ENCODE measurements at places on chromosomes 16 and 17.
A peak's percentile ranks its signal among the peaks of the same experiment; 100 is the strongest.

DNA sequence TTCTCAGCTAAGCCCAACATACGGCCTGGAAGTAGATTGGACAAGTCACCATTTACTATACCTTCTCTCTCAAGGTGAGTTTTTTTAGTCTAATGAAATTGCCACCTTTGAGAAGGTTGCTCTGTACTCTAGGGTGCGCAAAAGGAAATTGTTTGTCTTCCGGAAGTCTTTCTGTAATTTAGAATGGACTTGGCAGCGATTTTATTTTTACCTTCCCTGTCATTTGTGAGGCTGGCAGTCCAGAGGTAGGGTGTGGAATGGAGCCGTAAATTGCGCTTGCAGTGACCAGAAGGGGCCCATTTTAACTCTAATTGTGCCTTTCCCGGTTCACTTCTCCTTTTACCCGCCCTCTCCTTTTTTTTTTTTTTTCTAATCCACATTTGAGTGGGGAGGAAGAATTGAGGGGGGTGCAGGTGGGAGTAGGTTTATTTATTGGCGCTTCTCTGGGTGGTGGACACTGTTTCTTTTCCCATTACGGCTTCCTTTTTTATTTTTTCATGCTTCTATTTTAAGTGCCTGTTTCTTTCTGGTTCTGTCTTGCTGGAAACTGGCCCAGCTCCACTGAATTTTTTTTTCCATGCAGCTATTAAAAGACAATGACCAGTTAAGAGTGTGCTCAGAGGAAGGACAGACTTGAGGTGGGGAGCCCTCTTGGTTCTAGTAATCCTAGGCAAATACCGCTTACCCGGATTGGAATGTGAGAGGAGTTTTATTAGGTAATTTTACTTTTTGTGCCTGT lies 89.7 kb upstream of the CLEC18A start:
- no peak for DNase-seq
- no peaks in the 10 kb centered on the region for H3K36me3 ChIP-seq
- peak overlapping the region; percentile 86 for H3K27ac ChIP-seq
- peaks cover 13% of the 10 kb centered on the region for H3K4me1 ChIP-seq
- peak overlapping the region; percentile 31 for H3K4me3 ChIP-seq
- H3K27me3 ChIP-seq: no peaks in the 10 kb centered on the region

DNA sequence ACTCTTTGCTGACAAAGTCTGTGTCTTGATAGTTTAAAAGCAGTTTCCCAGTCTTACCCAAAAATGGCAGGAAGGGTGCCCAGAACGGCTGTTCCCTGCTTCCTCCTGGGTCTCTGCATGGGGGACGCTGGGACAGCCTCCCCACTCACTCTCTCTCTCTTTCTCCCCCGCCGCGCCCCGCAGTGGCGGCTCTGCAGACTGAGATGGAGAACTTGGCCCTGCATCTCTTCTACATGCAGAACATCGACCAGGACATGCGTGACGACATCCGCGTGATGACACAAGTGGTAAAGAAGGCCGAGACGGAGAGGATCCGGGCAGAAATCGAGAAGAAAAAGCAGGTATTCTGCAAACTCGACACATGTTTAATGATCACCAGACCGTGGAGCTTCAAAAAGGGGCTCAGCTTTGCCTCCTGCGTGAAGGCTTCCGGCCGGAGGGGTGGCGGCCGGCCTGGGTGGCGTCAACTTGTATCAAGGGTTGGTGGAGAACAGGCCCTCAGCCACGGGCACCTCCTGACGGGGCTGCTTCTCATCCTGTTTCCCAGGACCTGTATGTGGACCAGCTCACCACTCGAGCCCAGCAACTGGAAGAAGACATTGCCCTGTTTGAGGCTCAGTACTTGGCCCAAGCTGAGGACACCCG lies 22.0 kb downstream of the CCDC40 start:
- no peaks in the 10 kb centered on the region for H3K4me1 ChIP-seq
- no peaks in the 10 kb centered on the region for H3K27me3 ChIP-seq
- H3K36me3 ChIP-seq: no peaks in the 10 kb centered on the region
- H3K4me3 ChIP-seq: no peak overlapping the region

DNA sequence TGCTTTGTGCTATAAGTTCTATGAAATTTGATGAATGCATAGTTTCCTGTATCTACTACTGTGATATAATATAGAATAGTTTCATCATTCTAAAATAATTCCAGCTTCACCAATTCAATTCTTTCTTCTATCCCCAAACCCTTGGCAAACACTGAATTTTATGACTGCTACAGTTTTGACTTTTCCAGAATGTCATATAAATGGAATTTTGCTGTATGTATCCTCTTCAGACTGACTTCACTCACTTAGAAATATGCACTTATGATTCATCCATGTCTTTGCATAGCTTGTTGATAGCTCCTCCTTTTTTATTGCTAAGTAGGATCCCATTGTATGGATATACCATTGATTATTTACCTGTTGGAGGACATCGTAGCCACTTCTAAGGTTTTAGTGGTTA lies 89.1 kb upstream of the HS3ST3A1 start:
- H3K4me1 ChIP-seq: no peaks in the 10 kb centered on the region
- no peaks in the 10 kb centered on the region for H3K27me3 ChIP-seq
- no peak overlapping the region for H3K4me3 ChIP-seq
- H3K36me3 ChIP-seq: no peaks in the 10 kb centered on the region
- no peak for DNase-seq
- no peak overlapping the region for H3K27ac ChIP-seq

DNA sequence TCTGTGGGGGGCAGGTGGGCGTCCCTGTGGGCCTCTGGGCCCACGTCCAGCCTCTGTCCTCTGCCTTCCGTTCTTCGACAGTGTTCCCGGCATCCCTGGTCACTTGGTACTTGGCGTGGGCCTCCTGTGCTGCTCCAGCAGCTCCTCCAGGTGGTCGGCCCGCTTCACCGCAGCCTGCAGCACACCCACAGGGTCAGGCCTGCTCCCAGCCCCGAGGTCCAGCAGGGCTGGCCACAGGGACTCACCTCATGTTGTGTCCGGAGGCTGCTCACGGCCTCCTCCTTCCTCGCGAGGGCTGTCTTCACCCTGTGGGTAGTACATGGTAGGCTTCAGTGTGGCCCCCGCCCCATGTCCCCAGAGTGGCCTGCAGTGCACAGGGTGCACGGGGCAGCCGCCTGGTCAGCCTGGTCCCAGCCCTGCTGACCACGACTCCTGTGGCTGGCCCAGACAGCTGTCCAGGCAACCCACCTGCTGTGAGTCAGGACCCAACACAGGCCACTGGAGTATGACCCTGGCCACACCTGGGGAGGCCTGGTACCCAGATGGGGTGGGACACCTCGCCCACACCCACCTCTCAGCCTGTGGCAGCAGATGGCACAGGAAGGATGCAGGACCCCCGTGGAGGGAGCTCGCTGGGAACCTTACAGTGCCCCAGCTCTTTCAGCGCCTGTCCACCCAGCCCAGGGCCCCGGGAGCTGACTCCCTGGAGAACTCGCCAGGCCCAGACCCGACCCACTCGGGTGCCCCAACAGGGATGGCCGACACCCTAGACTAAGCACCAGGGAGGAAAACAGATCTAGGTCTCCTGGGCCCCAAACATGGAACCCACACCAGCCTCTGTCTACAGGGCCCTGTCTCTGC lies 23.9 kb upstream of the AATK start:
- H3K27me3 ChIP-seq: no peaks in the 10 kb centered on the region
- H3K4me3 ChIP-seq: no peak overlapping the region
- no peak overlapping the region for H3K27ac ChIP-seq
- H3K4me1 ChIP-seq: no peaks in the 10 kb centered on the region
- no peaks in the 10 kb centered on the region for H3K36me3 ChIP-seq

DNA sequence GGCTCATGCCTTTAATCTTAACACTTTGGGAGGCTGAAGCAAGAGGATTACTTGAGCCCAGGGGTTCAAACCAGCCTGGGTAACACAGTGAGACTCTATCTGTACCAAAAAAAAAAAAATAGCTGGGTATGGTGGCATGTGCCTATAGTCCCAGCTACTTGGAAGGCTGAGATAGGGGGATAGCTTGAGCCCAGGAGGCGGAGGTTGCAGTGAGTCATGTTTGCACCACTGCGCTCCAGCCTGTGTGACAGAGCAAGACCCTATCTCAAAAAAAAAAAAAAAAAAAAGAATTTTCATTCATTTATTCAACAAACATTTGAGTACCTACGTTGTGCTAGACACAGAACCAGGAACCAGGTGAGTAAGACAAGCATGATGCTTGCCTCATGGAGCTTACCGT lies 73.6 kb upstream of the MRTFB start:
- no peaks in the 10 kb centered on the region for H3K36me3 ChIP-seq
- no peak overlapping the region for H3K4me3 ChIP-seq
- peak; percentile 44 for DNase-seq
- no peaks in the 10 kb centered on the region for H3K4me1 ChIP-seq

GRCh38 chr16:87874639-87875427 lies 5.5 kb upstream of the SLC7A5 start:
- no peak for DNase-seq
- H3K36me3 ChIP-seq: no peaks in the 10 kb centered on the region
- H3K27me3 ChIP-seq: no peaks in the 10 kb centered on the region
- H3K4me3 ChIP-seq: no peak overlapping the region
- no peak overlapping the region for H3K27ac ChIP-seq

GRCh38 chr16:2447920-2448583 lies 11.9 kb upstream of the TEDC2 start:
- H3K4me3 ChIP-seq: no peak overlapping the region
- H3K27me3 ChIP-seq: no peaks in the 10 kb centered on the region
- DNase-seq: no peak
- H3K27ac ChIP-seq: no peak overlapping the region
- H3K36me3 ChIP-seq: peaks cover 5% of the 10 kb centered on the region

DNA sequence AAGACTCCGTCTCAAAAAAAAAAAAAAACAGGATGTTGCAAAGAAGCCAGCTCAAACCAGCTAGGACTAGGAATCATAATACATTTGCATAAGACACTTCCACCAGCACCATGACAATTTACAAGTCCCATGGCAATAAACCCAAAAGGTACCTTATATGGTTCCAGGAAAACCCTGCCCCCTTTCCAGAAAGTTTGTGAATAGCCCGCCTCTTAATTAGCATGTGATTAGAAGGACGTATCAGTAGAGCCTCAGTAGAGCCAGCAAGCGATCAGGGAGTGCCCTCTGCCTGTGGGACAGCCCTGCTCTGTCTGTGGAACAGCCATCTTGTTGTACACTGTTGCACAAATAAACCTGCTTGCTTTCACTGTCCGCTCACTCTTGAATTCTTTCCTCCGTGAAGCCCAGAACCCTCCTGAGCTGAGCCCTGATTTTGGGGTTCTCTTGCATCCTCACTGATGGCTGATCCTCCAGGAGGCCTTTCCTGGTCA lies 14.0 kb downstream of the NUPR1 start:
- H3K4me1 ChIP-seq: no peaks in the 10 kb centered on the region
- no peak for DNase-seq
- H3K4me3 ChIP-seq: no peak overlapping the region
- H3K27me3 ChIP-seq: no peaks in the 10 kb centered on the region
- no peak overlapping the region for H3K27ac ChIP-seq

DNA sequence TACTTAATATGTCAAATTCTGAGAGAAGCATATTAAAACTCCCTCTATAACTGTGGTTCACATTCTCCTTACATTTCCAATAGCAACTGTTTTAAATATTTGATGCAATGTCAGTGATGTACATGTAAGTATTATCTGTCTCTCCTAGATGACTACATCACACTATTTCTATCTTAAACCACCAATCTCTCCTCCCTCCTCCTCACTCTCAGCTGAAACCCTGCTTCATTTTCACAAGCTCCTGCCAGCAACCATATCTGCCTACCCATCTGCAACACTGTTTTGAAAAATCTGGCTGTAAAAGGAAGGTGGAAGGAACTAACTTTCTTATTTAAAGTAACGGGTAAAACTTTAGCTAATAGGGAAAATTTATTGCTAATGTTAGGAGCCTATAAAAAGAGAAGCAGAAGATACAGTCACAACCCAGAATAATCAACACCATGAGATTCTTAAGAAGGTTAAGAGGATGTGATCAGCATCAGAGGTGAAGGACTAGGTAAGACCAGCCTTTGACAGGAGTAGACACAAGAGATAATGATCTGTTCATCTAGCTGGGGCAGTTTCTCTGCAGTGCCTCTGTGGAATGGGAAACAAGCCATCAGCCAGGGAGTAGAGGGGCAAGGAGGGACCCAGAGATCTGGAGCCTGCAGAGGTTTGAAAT lies 31.0 kb downstream of the MYH10 start:
- no peaks in the 10 kb centered on the region for H3K27me3 ChIP-seq
- H3K4me1 ChIP-seq: peaks cover 52% of the 10 kb centered on the region
- peak overlapping the region; percentile 40 for H3K27ac ChIP-seq
- peaks cover 3% of the 10 kb centered on the region for H3K36me3 ChIP-seq
- DNase-seq: no peak

DNA sequence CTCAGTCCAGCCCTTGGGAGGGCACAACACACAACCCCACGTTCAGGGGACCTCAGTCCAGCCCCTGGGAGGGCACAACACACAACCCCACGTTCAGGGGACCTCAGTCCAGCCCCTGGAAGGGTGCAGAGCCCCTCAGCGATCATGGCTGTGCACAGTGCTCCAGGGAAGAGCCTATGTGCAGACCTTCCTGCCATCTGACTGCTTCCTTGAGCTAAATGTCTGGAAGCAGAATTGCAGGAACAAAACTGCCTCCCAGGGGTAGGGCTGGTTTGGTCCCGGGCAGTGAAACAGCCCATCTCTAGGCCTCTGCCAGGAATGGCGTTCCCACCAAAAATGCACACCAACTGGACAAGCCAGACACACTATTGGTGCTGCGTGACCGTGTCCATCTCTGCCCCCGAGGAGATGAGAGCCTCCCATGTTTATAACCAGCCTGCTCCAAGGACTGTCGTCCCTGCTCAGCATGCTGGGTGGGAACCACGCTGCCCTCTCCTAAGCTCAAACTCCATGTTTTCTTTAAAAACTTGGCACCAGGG lies 44.0 kb downstream of the ZNF276 start:
- no peaks in the 10 kb centered on the region for H3K27me3 ChIP-seq
- no peak for DNase-seq
- H3K4me3 ChIP-seq: no peak overlapping the region

- H3K4me3 ChIP-seq: no peak overlapping the region
Observed at GRCh38 chr16:17277981-17278381, 192.8 kb downstream of the XYLT1 start.

DNA sequence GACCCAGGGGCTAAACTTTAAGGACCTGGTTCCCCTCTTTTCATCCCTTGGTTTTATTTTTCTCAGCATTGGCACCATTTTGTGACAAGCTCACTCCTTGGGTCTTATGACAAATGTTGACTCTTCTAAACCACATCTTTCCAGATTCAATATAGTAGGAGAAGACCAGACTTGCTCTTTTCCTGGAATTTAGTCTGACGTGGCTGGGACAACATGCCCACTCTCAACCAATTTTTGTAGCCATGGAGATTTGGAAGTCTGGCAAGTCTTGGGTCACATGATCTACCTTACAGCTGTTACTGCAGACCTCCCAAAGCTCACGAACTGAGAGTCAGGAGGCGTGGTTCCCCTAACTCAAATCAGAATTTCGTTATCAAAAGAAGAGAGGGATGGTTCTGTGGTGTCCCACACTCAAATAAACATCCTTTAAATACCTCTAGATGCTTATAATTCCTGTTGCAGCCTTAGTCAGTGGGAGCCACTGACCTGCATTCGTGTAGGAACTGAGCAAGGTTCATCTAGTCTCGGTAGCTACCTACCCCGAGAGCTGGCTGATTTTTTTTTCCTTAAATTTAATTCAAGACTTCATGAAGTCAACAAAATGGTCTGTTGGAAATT lies 683.5 kb downstream of the MAF start:
- DNase-seq: no peak
- H3K36me3 ChIP-seq: no peaks in the 10 kb centered on the region
- H3K27me3 ChIP-seq: no peaks in the 10 kb centered on the region
- no peak overlapping the region for H3K4me3 ChIP-seq
- H3K27ac ChIP-seq: no peak overlapping the region

GRCh38 chr17:30237296-30238002 lies 2.0 kb upstream of the SLC6A4 start:
- DNase-seq: no peak
- no peaks in the 10 kb centered on the region for H3K27me3 ChIP-seq
- H3K36me3 ChIP-seq: no peaks in the 10 kb centered on the region
- H3K4me1 ChIP-seq: peaks cover 11% of the 10 kb centered on the region
- no peak overlapping the region for H3K27ac ChIP-seq

Measured in ascending aorta (tissue), 2 donors.